ENCODE measurements at places on chromosomes 11 and 22. TPM values are rescaled to one million over a fixed set of nuclear protein-coding genes. Genes with fewer than 3 reads are reported as not detected.

The MYOD1 gene
- total RNA-seq = 45.6 TPM

- DNase-seq = no peak
Measured at GRCh38 chr11:75821202-75821601, 6.2 kb downstream of the UVRAG start.

GRCh38 chr11:5596607-5597201 lies at the start of gene TRIM6:
TSS of gene TRIM6 (plus strand) at chr11:5596637. CDS start at chr11:5596898, 261 bp downstream.
- peak; percentile 55 for DNase-seq

The NLRP14 gene
- not detected for total RNA-seq

- no peak for DNase-seq
Measured at GRCh38 chr11:88357323-88358039, 19.9 kb upstream of the CTSC start.
